ENCODE measurements at places on chromosomes 13 and 19.

DNA sequence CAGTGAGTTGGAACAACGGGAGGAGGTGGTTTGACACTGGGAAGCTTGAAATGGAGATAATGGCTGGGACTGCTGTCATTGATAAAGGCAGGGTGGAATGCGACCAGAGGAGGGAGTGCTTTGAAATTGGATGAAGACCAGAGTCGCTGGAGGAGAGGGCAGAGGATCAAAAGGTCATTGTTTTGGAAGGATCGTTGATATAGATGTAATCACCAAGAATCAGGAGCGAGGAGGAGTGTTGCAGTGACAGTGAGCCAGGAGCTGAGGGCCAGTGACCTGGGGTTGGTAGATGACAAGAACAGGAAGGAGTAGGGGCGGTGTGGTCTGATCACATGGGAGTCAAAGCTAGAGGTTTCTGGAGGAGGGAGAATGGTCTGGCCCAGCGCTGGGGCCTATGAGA lies 25.3 kb downstream of the TM9SF2 start:
- no peak for DNase-seq

DNA sequence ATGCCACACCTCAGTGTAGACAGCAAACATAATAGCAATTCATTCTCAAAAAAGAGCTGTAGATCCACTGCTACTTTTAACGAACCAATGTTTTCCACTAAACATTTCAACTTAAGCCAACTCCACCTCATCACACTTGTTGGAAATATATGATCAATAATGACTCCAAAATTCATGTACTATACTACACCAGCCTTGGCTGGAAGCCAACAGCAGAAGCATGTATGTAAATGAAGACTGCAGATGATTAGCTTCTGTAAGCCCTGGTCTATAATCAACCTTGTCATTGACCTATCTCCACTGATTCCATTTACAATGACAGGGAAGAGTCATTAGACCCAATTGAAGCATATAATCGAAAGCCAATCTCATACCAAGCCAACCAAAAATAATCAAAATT lies 71.7 kb downstream of the STK24 start:
- DNase-seq: no peak

DNA sequence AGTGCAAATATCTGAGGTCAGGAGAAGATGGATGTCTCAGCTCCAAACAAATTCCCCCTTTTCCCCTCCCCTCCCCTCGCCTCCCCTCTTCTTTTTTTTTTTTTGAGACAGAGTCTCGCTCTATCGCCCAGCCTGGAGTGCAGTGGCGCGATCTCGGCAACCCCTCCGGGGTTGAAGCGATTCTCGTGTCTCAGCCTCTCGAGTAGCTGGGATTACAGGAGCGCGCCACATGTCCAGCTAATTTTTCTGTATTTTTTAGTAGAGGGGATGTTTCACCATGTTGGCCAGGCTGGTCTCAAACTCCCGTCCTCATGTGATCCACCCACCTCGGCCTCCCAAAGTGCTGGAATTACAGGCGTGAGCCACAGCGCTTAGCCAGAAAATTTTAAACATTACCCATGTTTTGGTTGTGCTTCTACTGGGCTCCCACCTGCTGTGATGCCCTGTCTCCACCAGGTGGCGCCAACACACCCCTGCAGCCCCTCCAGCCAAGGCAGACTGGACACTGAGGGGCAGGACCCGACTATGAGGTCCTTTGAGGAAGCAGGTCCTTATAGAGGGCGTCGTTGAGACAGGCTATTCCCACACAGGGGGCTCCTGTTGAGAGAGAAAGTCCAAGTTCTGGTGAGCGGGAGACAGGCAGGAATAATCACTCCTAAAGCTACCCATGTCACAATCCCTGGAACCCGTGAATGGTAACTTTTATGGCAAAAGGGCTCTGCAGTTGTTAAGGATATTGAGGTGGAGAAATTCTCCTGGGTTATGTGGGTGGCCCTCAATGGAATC lies 6.3 kb downstream of the ERICH4 start:
- peak; percentile 78 for DNase-seq

DNA sequence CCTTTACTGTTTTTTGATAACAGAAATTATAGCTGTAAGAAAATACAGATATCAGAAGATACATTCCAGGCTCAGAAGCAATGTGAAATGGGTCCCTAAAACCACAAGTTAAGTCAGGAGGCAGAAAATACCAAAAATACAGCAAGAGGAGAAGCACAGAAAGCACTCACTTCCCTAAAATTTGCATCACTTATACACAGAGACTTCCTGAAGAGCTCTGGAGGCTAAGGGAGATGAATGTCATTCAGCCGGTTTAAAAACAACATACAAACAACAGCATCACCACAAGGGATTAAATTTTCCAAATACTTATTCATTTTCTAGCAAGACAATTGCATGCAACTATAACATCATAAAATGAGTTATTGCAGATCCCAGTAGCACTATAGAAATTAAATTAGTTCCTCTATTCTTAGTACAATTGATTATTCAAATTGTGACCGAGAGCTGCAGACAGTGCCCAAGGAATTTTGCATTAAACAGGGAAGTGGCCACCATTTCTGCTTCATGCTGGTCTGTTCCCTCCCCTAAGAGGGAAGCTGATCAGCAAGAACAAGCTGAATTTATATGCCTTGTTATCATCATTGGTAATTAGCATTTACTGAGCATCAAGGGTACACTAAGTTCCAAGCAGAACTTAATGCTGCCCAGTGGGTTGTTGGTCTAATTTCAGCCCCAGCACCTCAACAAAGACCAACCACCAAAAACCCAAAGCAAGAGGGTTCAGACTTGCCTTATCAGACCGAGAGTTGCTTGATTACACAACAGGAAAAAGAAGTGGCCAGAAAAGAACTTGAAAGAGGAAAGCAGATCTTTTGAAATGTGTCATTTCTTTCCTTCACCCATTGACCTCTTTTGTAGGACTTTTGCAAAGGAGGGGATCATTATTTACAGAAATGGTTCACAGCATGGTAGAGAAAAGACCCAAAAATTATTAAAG lies 140.7 kb downstream of the KCTD12 start:
- DNase-seq: peak; percentile 6

- no peak for DNase-seq
Measured at GRCh38 chr13:103908911-103909310, 842.7 kb upstream of the SLC10A2 start.

DNA sequence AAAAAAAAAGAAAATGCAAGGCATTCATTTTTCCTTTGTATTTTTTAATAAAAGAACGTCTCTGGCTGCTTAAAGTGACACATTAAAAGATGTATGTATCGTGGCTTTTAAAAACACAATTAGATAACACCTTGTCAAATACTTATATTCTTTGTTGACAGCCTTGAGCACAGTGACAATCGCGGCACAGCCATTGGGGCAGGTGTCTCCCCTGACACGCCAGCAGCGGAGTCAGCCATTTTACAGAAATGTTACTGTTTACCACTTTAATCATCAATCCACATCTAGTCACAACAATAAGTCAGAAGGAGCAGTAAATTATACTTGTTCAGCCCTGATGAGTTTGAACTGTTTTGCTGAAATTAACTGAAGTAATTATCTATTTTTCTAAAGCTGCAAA lies 224.1 kb downstream of the ZNF536 start:
- no peak for DNase-seq

GRCh38 chr19:45463241-45463640 lies 4.6 kb upstream of the FOSB start:
- DNase-seq: no peak

DNA sequence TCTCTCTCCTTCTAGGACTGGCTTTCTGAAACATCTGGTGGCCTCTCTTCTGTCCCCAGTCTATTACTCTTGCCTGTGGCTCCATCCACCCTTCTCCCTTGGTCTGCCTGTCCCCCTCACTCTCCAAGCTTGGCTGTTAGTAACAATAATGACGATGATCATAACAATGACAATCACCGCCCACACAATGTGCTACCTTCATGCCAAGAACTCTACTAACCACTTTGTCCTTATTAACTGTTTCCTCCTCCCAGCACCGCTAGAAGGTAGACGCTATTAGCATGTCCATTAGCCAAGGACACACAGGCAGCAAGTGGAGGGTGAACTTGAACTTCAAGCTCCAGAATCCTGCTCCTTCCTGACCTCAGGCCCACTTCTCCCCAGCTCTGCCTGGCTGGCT lies 2.7 kb downstream of the GYS1 start:
- DNase-seq: no peak

DNA sequence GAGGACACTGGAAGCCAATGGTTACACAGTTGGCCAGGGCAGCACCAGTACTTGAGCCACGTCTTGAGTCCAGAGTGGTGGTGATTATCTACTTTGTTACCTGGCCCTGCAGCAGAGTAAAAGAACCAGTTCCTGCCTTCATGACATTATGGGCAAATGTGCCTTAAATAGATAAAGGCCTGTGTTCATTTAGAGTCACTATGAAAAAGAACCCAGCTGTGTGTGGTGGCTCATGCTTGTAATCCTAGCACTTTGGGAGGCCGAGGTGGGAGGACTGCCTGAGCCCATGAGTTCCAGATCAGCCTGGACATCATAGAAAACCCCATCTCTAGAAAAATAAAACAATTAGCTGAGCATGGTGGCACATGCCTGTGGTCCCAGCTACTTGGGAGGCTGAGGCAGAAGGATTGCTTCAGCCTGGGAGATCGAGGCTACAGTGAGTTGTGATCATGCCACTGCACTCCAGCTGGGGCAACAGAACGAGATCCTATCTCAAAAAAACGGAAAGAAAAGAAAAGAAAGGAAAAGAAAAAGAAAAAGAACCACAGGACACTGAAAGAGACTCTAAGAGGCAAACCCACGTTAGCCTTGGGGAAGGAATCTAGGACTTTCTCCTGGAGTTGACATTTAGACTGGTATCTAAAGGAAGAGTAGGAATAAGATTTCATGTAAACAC lies 3.4 kb upstream of the IRF2BP1 start:
- DNase-seq: no peak

GRCh38 chr13:107842562-107843180 lies 372.7 kb downstream of the LIG4 start:
- DNase-seq: no peak

DNA sequence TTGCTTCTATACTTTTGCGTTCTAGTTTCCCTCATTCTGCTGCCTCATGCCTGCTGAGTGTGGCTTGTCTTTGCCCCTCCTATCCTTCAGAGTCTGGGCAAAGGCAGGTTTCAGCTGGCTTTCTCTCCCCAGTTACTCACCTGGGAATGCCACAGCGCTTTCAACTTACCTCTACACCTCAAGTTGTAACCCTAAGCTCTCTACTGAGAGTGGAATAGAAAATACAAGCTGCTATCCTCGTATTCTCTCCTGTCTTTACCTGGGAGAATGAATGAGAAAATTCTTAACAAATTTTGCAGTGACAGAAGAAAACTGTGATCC lies 316.3 kb upstream of the KLF12 start:
- no peak for DNase-seq

- DNase-seq: no peak
Measured at GRCh38 chr19:38303517-38304351, at the start of gene C19orf33. C19orf33 (plus strand) TSS chr19:38304251; CDS start chr19:38304262, 11 bp downstream.

DNA sequence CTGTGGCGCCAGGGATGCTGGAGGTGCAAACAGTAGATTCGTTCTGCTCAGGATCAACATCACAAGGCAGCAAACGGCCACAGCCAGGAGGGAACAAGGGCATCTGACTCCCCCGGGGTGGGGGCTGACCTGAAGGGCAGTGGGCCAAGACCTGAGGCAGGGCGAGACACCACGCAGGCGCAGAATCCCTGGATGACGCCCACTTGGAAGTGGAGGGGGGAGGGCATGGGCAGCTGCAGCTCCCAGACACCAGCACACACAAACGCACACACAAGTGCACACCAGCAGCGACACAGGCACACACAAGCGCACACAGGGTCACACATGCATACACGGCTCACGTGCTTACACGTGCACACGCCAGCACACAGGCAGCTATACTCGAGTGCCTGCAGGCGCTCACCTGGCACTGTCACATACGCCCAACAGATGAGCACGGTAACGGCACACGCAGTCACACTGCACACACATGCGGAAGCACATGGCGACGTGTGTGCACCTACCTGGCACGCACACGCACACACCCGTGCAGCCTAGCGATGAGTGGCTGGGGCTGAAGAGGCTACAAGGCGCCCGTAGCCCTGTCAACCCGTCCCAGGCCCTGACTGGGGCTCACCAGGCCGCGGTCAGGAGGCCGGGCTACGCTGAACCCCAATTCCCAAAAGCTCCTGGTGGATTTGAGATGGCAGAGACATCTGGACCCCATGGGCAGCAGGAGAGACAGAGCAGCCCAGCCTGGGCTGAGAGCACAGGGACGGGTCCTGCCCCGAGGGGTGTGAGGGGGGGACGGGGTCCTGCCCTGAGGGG lies 5.5 kb downstream of the C2CD4C start:
- DNase-seq: no peak

DNA sequence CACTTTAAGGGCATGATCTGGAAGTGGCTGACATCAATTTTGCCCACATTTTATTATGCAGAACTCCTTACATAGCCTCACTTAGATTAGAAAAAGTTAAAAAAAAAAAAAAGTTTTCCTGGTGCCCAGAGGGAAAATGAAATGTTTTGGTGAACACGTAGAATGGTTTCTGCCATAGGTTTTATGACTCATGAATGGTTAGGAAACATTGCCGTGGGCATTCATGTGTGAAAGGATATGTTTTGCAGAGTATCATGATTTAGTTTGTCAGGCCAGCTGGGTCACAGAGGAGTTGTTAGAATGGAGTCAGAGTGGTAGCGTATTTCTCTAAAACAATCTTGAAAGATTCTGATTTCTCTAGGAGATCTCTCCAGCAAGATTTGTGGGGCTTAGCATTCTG lies 133.8 kb downstream of the MRPL57 start:
- DNase-seq: no peak
